ENCODE measurements at places on chromosomes 5 and 9.
A peak's percentile ranks its signal among the peaks of the same experiment; 100 is the strongest.

DNA sequence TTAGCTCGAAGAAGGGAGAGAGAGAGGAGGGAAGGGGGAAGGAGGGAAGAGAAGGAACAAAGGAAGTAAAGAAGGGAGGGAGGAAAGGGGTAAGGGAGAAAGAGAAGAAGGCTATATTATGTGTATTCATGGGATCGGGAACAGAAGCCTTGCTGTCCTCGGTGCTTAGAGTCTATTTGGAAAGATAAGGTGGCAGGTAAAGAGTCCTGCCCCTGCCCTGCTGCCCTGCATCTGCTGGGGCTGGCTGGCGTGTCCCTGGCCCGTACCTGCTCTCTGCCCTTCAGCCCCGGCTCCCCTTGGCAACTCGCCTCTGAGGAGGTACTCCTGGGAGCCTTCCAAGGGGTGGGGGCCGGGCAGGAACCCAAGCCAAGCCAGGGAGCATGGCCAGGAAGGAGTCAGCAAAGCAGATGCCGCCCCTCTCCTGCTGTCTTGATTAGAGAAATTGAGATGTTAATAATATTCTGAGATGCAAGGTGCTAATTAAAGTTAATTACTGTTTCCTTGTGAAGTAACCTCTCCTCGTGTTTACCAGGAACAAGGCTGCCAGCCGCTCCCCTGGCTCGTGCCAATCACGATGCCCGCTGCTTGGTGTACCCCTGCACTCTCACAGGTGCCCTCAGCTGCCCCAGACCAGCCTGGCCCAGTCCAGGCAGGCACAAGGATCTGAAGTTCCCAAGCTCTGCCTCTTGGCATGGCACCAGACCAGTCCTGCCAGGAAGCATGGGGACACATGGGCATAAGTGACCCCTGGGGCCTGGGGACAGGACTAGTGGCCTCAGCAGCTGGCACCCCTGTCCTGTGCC lies 36.6 kb downstream of the PCDH1 start:
- DNase-seq, result no peak

DNA sequence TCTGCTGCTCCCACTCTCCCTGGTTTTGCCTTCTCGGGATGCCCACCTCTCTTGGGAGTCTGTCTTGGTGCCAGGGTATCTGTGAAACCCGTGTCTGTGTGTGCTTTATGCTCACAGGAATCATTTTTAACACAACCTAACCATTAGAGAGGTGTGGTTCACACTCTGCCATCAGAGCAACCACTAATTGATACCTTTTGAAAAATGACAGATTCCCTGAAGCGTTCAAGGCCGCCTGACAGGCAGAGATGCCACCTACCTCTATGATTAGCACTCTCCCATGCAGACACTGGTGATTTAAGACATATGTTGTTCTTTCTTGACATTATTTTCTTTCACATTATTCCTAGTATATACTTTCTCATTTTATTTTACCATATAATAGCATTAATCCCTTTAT lies 207.3 kb upstream of the SGCD start:
- no peak for DNase-seq

- DNase-seq, result no peak
Observed at GRCh38 chr5:35454011-35454525, 163.6 kb upstream of the SPEF2 start.

DNA sequence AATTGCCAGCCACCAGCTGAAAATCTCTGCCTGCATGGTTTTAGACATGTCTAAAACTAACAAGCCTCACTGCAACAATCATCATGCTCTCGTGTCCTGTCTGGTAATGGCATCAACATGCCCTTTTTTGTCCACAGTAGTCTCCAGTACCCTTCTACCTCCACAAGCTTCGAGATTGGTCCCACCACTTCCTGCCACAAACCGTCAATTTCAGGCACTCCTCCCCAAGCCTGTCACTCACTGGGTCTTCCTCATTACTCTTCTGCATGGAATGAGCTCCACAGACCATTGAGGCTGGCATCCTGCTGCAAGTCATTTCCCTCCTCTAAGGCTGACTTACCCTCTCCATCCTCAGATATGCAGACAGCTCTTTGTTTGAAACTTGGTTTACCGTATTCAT lies 9.0 kb downstream of the LPAR1 start:
- DNase-seq, result no peak

DNA sequence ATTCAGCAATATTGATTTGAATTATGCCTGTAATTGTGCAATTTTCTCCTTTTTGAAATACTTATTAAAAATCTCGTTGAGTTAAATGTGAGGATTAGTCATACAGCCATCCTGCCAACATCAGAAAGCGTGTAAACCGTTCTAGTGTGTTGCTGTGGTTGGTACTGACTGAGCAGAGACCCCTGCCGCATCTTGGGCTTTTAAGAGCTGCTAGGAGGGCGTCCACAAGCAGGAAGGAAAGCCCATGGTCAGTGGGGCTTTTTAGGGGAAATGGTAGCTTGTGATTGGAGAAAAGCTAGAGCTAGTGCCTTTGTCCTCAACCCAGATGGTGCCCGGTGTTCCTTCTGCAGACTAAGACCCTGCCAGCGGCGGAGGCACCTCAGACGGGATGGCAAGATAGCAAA lies 1.3 kb downstream of the SDHA start:
- no peak for DNase-seq

DNA sequence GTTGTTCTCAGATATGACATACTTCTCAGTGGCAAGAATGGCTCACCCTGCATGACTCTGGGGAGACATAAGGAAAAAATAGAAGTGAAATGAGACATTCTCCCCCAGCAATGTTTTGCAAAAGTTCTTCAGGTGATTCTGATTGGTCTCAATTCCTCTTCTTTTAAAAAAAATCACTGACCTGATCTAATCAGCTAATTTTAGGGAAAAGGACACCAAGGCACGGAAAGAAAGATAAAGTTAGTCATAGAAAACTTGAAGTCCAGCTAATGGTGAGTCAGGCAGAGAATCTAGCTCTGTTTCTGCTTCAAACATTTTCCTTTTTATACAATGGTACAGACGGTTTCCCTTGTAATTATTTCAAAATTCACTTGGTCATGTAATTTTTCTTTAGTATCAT lies 1018.9 kb upstream of the ARRDC3 start:
- DNase-seq, result no peak

- no peak for DNase-seq
Observed at GRCh38 chr5:86623785-86624483, 6.2 kb downstream of the COX7C start.

- DNase-seq, result no peak
Observed at GRCh38 chr5:122981846-122982245, 54.7 kb downstream of the PPIC start.

- DNase-seq, result peak; percentile 12
Observed at GRCh38 chr5:84383816-84384603, 670 bp downstream of the EDIL3 start.

DNA sequence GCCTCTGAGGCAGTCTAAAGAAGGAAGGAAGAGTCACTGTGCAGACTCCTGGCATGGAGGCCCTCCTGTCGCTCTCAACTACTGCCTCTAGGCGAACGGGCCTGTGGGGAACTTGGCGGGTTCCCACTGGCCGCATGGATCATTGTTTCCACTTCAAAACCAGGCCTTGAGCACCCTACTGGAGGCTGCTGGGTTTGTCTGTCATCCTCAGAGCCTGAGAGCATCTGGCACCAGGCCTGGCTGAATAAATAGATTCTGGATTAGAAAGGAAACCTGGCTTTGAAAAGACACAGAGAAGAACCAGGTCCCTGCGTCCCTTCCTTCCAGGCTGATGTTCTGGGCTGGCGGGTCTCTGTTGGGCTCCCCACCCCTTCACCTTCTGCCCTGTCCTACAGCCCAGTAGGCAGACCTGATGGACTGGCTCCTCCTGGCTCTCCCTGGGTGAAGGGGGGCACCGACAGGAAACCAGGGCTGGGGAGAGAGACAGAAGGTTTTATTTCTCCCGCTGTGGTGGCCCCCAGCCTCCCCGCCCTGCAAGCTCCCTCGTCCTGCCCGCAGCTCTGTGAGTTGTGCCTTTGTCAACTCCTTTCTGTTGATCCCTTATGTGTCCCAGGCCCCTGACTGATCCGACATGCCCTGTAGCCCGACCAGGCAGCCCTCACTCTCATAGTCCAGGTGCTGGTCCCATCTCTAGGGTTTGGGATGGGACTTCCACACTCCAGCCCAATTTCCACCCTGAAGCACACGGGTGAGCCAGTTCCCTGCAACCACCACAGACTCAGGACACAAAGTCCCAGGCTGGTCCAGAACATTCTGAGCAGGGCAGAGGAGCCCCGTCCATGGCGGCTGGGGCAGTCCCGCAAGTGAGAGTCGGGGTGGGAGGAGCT lies 50.1 kb downstream of the ADAMTS2 start:
- DNase-seq, result no peak

- DNase-seq, result no peak
Observed at GRCh38 chr9:88270413-88270812, 117.8 kb upstream of the SPIN1 start.

GRCh38 chr5:115179030-115179393 lies 9.3 kb upstream of the TRIM36 start:
- no peak for DNase-seq

- no peak for DNase-seq
Observed at GRCh38 chr5:173483160-173483559, 133.3 kb downstream of the BOD1 start.

DNA sequence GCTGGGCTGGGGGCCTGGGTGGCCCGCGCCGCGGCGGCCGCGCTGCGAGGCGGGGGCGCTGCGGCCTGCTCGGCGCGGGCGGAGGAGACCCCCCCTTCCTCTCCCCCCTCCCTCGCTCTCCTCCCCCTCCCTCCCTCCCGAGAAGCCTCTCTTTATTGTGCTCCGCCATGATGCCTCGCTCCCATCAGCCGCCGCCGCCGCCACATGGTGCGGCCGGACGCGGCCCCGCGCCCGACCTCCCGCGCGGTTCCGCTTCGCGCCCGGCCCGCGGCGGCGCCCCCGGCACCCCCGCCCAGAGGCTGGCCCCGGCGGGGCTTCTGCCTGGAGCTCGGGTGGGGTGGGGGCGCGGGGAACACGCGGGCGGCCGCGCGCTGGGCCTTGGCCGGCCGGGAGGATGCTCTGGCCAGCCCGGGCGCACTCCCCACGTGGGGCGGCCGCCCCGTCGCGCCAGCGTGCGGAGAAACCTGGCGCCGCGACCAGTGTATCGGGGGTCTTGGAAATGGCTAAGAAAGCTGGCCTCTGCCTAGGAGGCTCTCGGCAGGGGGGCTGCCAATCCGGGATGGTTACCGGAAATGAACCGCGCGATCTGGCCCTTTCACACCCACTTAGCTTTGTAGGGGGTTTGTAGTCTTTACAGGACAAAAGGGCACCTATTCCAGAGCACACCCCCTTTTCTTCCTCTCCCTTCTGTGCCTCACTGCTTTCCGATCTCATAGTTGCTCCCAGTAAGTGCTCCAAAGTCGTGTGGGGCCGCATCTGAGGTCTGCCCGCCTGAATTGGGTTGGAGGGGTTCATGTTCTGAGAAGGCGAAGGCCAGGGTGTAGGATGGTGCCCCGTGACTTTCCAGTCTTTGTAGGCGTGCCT lies 1.0 kb downstream of the SET start:
- peak; percentile 32 for DNase-seq

DNA sequence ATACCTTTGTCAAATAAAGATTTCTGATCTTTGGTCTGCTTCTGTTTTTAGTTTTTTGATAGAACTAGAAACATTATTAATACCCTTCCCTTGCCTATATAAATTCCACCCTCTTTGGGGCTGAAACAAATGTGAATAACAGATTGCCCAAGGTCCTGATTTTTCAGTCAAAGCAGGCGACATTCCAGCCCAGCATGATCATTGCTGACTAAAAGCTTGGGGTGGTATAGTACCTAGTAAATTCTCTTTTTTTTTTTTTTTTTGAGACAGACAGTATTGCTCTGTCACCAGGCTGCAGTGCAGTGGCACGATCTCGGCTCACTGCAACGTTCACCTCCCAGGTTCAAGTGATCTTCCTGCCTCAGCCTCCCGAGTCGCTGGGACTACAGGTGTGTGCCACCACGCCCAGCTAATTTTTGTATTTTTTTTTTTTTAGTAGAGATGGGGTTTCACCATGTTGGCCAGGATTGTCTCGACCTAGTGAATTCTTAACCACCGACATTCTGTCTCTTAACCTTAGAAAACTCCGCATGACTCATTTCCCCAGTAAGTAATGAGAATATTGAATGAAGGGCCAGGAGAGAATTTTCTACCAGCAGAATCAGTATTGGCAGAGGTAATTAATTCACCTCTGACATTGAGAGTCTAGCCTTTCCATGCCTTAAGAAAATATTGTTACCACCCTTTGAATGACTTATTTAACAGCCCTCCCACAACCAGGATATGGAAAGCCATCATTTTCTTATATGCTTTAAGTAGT lies 226.4 kb downstream of the GNA14 start:
- DNase-seq, result no peak

DNA sequence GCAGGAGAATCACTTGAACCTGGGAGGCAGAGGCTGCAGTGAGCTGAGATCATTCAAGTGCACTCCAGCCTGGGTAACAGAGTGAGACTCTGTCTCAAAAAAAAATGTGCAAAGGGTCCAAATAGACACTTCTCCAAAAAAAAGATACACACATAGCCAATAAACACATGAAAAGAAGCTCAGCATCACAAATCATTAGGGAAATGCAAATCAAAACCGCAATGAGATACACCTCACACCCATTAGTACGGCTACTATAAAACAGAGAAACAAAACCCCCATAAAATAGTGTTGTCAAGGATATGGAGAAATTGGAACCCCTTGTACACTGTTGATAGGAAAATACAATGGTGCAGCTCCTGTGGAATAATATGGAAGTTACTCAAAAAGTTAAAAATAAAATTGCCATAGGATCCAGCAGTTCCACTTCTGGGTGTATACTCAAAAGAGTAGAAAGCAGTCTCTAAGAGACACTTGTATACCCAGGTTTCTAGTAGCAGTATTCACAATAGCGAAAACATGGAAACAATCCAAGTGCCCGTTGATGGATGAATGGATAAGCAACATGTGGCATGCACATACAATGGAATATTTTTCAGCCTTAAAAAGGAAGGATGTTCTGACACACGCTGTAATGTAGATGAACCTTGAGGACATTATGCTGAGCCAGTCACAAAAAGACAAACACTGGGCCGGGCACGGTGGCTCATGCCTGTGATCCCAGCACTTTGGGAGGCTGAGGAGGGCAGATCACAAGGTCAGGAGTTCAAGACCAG lies 57.2 kb upstream of the PPARGC1B start:
- no peak for DNase-seq

DNA sequence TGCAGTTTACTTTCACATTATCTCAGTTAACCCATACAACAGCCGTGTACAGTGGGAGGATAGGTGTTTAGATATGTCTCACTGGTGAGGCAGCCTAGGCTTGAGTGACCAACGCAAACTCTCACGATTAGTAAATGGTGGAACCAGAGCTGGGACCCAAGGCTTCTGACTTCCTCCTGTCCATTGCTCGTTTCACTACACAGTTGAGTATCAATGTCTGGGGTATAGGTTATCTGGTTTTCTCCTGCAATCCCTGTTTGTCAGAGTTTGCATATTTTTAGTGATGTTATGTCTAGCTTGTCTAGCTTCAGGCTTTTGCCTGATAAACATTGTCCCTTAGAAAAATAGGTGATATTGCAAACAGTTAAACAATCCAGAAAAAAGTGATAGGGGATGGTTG lies 62.6 kb downstream of the NUP214 start:
- DNase-seq, result no peak

- no peak for DNase-seq
Observed at GRCh38 chr5:56692359-56693219, 122.8 kb upstream of the MAP3K1 start.

All from NCI-H1930 (cell line).